Left cardiac atrium (tissue), 4 donors: ENCODE measurements at places on chromosomes 1 and 21. TPM values are rescaled to one million over a fixed set of nuclear protein-coding genes. Genes with fewer than 3 reads are reported as not detected.

DNA sequence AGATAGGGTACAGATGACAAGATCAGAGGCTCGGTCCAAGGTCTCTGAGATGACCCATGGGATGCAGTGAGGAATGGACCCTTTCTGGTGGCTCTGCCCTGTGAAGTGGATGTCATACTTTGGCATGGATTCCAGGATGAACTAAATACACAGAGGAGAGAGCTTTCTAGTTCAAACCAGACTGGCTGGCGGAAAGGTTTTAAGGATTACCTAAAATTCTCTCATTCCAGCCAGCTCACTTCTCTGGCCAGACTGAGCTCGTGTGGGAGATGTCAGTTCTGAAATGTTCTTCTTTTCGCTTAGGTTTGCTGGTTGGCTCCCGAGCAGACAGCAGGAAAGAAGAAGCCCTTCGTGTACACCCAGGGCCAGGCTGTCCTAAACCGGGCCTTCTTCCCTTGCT lies 6.2 kb downstream of the RNPEP start:
- no peak for DNase-seq

The S100A3 gene
- total RNA-seq, result 3.3 TPM

GRCh38 chr1:167714098-167714438 lies 7.7 kb upstream of the MPZL1 start:
- DNase-seq, result peak; percentile 92

DNA sequence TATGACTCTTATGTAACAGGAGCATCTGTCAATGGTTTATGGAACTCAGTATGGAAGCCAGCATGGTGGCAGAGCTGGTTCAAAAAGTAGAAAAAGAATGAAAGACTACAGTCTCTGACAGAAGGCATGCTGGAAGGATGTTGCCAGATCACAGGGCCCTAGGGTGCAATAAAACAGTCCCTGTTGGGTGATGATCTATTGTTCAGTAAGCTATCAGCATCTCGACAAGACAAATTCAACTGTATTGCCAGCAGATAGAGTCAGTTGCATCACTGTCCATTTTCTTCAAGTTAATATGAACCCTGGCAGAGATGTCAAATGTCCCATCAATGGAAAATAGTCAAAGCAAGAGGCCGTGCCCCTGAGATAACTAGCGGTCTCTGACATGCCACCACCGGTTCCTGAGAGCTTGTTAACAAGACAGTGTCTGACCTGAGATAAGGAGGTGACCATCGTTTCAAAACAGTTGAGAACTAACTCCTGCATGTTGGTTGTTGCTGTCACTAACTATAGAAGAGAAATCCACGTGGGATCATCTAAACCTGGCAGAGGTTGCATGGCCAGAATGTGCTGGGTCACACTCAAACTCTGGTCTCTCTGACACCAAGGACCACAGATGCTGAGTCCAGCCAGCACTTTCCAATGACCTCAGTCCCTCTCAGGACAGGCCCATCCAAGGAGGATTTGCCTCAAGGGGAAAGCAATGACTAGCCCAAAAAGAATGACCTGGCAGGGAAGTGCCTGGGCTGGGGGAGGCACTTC lies 125.9 kb downstream of the RIPK4 start:
- DNase-seq, result no peak

DNA sequence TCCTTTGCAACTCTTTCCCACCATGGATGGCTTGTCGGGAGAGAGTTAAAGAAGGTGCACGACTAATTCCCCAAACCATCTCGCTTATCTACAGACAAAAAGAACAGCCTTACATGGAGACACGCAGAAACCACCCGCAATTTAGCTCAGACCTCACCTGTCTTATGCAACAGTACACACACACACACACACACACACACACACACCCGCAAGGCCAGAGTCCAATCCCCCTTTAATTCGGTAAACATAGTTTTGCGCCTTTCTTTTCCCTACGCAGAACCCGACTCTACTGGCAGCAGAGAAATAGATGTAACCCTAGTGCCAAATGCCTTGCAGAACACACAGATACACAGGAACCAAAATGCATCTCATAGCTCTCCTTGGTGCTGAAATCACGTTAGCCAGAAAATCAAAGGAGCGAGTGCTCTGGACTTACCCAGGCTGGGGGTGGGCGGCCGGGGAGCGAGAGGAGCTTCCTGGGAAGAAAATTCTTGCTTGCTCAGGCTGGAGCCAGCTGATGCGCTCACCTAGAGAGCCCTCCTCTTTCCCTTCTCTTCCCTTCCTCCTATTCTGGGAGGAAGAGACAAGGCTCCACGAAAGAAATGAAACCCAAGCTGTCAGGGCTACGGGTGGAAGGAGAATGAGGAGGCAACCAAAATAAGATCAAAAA lies 470 bp downstream of the TNR start:
- no peak for DNase-seq

The LYPD8 gene
- total RNA-seq, result not detected

The OPTC gene
- not detected for total RNA-seq
